Right lobe of liver (tissue), 6 donors: ENCODE measurements at places on chromosomes 2 and 18.

GRCh38 chr2:107657049-107657448 lies 169.6 kb upstream of the RGPD4 start:
- H3K36me3 ChIP-seq, result no peaks in the 10 kb centered on the region
- H3K27ac ChIP-seq, result no peak overlapping the region
- H3K4me3 ChIP-seq, result no peak overlapping the region
- H3K4me1 ChIP-seq, result no peaks in the 10 kb centered on the region
- no peaks in the 10 kb centered on the region for H3K27me3 ChIP-seq

- H3K27ac ChIP-seq, result no peak overlapping the region
- no peaks in the 10 kb centered on the region for H3K27me3 ChIP-seq
- peak; percentile 56 for DNase-seq
- no peaks in the 10 kb centered on the region for H3K36me3 ChIP-seq
- peaks cover 3% of the 10 kb centered on the region for H3K4me1 ChIP-seq
Observed at GRCh38 chr2:240983361-240983995, 14.9 kb upstream of the SNED1 start.

GRCh38 chr2:101971836-101972235 lies 19.9 kb upstream of the IL1R2 start:
- H3K36me3 ChIP-seq, result no peaks in the 10 kb centered on the region
- no peak overlapping the region for H3K4me3 ChIP-seq
- H3K4me1 ChIP-seq, result no peaks in the 10 kb centered on the region

- DNase-seq, result no peak
- H3K4me1 ChIP-seq, result no peaks in the 10 kb centered on the region
- H3K27ac ChIP-seq, result no peak overlapping the region
Observed at GRCh38 chr2:154264024-154264423, 392.3 kb downstream of the GALNT13 start.
